ENCODE measurements at places on chromosomes 4 and X.
A peak's percentile ranks its signal among the peaks of the same experiment; 100 is the strongest.

- DNase-seq: no peak
Observed at GRCh38 chr4:138492176-138492575, 250.0 kb upstream of the SLC7A11 start.

GRCh38 chr4:127631420-127631819 is 1.3 kb upstream of the INTU start:
- DNase-seq: no peak

DNA sequence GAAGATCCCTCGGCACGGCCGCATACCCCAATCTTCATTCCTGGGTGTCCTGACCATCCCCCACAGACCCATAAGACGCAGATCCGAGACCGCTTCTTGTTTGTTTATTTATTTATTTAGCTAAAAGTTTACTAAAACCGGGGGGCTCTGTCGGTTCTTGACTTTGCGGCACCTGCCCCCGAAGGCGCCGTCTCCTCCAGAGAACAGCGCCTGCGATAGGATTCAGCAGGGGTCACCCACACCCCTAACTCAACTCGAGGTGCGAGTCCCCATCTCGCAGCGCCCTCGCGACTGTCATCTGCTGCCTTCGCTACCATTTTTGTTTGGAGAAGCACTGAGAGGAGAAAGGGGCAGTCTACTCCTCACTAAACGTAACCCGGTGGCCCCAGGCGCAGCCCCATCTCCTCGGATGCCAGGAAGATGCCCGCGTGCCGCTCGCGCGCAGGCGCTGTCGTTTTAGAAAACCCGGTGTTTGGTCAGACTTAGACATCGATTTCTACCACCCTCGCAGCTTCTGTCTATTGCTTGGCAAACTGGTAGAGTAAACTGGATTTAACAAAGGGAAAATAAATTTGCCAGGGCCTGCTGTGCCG is 18.9 kb upstream of the GPR101 start:
- DNase-seq: no peak

DNA sequence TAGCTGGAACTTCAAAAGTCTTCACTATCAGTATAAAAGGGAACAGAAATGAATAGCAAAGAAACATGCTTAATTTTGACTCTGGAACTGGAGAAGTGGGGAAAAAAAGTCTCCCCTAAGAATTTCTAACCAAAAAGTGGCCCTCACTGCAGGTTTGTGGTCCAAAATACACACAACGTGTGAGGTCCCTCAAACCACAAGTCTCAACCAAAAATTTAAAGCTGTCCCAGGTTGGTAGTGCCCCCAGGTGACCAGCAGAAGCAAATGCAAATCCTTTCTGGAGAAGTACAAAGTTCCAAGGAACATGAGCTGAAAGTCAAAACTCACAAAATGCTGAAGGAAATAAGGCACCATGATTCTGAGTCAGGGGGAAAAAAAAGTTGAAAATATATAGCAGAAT is 23.6 kb upstream of the VAMP7 start:
- DNase-seq: no peak

GRCh38 chrX:148600581-148600980 is 100.2 kb downstream of the AFF2 start:
- no peak for DNase-seq

DNA sequence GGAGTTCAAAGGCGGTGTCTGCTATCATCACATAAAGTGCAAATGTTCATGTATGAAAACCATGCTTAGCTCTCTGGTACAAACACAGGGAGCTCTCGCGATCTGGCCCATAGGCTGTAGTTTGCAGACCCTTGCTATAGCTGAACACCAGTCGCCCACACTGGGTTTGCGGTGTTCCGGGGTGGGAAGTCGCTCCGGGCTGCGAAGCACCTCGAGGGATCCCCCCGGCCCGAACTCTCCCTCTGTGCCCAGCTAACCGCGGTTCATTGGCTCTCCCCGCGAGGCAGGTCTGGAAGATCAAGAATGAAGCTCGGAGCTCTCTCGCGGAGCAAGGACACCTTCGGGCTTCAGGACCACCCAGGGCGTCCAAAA is 341 bp upstream of the PRPS2 start:
- no peak for DNase-seq

- no peak for DNase-seq
Observed at GRCh38 chr4:5037553-5038551, 13.4 kb upstream of the STK32B start.

DNA sequence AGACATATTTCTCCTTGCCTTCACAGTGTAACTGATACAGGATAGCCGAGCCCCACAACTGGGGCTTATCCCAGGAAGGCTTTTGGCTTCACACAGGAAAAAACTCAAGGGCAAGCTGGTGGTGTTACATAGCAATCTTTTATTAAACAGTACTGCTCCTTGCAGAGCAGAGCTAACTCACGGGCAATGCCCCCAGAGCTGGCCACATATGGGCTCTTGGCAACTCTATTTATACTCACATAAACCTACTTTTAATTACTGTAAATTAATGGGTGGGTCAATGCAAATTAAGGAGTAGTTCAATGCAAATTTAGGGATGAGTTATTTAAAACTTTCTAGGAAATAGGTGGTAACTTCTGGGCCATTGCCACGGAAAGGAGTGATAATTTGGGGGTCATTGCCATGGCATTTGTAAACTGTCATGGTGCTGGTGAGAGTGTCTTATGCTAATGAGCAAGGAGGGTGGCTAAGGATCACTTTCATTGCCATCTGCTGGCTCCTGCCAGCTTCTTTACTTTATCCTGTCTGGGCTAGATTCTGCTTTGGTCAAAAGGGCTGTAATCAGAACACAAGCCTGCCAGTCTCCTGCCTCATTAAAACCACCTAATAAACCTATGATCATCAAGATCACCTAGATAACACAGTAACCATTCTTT is 288.8 kb downstream of the CENPC start:
- DNase-seq: no peak

GRCh38 chr4:86487738-86488348 is 106.3 kb upstream of the PTPN13 start:
- DNase-seq: no peak

DNA sequence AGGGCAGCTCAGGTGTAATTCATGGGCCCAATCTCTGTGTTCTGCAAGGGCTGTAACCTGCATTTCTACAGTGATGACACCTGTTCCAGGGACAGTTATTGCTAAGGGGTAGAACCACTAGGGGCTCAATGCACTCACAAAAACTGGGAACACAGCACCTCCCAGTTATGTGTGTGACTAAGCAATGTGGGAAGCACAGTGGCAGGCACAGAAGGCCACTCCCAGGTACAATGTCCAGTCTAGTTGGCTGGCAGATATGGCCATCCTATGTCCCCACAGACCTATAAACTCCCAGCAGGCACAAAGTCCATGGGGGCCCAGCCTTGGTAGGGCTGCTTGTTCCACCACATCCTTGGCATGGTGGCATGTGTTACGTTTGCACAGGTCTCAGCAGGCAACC is 25.7 kb downstream of the CXCL13 start:
- no peak for DNase-seq

DNA sequence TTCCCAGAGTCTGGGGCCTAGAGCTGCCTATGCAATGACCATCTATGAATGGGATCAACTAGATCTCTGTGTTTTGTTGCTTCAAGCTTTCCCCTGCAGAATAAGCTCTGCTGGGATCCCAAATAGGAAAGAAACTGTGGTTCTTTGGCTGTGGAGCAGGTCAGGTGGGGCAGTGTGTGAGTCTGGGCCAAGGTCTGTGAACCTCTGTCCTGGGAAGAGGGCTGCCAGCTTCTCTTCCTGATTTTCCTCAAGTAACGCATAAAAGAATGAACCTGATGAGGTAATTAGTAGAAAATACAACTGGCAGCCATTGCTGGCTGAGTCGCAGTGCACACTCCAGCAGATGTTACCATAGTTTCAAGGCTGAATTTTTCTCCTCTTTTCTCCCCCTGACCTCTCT is 4.6 kb upstream of the PIN4 start:
- DNase-seq: no peak

DNA sequence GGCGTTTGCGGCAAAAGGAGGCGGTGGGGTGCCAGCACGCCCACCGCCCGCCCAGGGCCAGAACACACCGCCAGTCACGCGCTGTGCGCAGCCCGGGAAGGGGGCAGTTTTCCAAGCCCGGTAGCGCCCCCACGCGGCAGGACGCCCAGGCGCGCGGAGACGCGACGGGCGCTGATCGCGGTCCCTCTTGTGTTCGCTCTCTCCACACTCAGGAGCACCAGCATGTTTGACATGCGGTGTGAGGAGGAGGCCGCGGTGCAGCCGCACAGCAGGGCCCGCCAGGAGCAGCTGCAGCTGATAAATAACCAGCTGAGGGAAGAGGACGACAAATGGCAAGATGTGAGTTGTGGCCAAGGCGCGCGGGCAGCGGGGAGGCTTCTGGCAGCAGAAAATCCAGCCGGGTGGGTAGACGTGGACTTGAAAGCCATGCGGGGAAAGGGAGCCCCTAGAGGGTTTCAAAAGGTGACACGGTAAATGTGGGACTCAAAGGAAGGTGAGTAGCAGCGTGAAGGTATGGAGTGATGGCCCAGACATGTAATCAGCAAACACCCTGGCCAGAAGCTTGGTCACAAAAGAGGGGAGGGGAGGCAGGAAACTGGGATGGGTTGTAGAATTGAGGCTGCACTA is 104.1 kb downstream of the PHOX2B start:
- DNase-seq: no peak

DNA sequence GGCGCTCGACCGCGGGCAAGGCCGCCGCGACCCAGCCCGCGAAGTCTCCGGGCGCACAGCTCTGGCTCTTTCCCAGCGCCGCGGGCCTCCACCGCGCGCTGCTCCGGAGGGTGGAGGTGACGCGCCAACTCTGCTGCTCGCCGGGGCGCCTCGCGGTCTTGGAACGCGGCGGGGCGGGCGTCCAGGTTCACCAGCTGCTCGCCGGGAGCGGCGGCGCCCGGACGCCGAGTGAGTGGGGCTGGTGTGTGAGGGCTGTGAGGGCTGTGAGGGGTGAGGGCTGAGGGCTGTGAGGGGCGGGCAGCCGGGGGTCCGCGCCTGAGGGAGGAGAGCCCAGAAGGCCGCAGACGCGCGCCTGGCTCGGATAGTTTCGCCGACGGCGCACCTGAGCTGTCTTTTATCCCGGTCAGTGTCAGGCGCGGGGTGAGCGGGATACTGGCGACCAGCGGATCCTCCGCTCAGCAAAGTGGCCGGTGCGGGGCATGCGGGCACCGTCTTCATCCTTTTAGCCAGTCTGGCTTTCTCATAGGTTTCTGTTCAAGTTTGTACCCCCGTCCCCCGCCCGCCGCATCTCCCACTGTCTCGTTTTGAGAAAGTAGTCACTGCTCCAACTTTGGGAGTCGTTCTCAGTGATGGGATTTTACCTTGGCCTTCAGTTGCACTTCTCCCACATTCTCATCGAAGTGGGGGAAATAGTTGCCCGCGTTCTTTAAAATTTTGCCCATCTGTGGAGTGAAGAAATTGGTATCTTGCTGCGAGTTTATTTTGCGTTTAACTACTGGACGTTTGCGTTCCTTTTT is 586 bp downstream of the HERC5 start:
- peak; percentile 40 for DNase-seq

GRCh38 chrX:118780911-118781310 is 42.7 kb upstream of the ZCCHC12 start:
- DNase-seq: no peak

DNA sequence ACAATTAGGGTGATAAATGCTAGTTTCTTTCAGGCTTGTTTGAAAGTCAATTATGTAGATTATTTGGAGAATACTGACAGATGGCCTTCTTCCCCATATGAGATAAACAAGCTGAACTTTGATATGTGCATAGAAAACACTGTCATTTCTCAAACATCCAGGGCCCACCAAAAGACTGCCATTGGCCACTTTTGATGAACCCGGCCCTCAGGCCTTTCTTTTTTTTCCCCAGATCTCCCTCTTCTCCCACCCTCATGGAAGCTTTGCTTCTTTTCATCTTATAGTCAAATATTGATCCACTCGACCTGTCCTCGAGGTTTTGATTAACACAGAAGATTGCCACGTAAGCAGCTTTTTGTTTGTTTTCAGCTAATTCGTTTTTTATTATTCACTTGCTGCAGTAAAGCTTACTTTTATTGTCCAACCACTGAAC is 377.4 kb downstream of the SMARCA1 start:
- no peak for DNase-seq

- DNase-seq: peak; percentile 39
Observed at GRCh38 chr4:146243141-146243882, 29.0 kb downstream of the REELD1 start.

- DNase-seq: no peak
Observed at GRCh38 chr4:133402616-133403015, 253.5 kb downstream of the PCDH10 start.

GRCh38 chr4:94933799-94934198 is 176.0 kb downstream of the BMPR1B start:
- DNase-seq: no peak

DNA sequence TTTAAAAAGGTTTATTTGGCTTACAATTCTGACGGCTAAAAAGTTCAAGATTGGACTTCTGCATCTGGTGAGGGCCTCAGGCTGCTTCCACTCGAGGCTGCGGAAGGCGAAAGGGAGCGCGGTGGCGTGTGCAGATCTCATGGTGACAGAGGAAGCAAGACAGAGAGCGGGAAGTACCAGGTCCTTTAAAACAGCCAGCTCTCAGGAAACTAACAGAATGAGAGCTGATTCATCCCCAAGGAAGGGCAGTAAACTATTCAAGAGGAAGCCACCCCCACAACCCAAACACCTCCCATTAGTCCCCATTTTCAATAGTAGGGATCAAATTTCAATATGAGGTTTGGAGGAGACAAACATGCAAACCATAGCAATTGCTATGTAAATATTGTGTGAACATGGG is 2144.2 kb upstream of the AGA start:
- no peak for DNase-seq

- DNase-seq: no peak
Observed at GRCh38 chr4:176134670-176135069, 60.7 kb downstream of the SPATA4 start.

DNA sequence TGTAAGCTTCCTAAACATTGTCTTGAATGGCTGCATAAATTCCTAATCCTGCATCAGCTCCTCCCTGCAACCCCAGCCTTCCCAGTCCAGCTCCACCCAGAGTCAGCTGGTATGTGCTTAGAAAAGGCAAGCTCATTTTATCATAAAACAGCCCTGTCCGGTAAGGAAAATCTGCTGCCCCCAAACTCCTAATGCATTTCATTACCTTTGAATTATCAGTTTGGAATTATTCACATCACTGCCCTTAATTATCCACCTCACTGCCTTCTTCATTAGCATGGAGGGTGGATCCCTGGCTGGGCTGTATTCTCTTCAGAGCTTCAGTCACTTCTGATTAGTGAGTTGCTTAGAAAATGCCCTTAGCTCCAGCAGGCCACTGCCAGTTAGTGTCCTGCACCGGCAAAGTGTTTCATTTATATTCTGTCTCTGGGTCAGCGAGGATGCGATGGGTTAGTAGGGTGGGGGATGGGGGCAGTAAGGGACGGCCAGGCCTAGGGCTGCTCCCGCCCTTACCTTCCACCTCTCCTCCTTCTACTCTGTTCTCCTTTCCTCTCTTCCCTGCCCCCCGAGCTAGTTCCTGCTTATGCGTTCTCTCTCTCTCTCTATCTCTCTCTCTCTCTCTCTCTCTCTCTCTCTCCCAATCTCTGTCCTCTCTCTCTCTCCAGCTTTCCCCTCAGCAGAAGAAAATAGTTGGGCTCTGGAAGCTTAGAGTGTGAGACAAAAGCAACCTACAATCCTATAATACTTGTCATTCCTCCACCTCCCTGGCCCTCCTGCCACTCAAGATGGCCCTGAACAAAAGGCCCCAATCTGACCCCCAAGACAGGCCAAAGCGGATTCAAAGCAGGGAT is 174.8 kb upstream of the KLF3 start:
- DNase-seq: no peak

GRCh38 chr4:53196882-53197771 is 168.7 kb downstream of the SCFD2 start:
- DNase-seq: no peak
